ENCODE measurements at places on chromosomes 1 and 21.

GRCh38 chr1:147434921-147435320 lies 106.4 kb upstream of the BCL9 start:
- DNase-seq, result no peak

- no peak for DNase-seq
Observed at GRCh38 chr1:201498621-201499020, 8.3 kb downstream of the CSRP1 start.

DNA sequence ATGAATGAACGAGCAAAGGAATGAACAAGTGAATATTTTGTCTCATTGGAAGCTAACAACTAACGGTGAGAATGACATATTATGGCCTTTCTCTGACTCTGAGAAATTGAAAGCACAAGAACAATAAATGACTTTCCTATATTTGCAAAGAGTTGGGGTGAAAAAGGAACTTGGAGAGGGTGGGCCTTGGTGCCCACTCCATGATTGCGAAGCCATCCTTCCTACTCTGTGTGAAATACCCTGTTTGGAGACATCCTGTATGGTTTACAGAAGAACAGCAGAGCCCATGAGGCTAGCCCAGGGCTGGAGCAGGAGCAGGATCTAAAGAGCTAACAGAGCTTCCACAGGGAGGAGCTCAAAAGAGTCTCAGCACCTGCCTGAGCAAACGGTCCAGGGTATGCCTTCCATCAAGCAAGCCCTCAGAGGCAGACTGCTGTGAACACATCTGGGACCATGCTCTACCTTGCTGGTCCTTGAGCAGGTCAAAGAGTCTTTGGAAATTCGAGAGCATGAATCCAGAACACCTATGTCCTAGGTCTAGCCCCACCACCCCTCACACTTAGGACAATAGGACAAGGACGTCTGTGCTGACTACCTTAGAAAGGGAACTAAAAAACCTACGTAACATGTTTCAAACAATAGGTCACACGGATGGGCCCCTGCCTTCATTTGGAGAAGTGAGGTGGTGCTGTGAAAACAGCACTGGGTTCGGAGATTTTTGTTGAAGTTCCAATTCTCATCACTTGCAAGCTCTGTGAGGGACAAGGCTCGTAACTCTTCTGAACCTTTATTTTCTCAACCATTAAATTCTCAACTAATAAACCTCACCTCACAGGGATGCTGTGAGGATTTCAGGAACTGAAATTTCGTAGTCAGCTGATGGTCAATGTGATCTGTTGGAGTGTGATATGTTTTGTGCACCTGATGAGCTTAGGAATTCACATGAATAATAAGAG lies 377.4 kb downstream of the RRAGC start:
- no peak for DNase-seq

DNA sequence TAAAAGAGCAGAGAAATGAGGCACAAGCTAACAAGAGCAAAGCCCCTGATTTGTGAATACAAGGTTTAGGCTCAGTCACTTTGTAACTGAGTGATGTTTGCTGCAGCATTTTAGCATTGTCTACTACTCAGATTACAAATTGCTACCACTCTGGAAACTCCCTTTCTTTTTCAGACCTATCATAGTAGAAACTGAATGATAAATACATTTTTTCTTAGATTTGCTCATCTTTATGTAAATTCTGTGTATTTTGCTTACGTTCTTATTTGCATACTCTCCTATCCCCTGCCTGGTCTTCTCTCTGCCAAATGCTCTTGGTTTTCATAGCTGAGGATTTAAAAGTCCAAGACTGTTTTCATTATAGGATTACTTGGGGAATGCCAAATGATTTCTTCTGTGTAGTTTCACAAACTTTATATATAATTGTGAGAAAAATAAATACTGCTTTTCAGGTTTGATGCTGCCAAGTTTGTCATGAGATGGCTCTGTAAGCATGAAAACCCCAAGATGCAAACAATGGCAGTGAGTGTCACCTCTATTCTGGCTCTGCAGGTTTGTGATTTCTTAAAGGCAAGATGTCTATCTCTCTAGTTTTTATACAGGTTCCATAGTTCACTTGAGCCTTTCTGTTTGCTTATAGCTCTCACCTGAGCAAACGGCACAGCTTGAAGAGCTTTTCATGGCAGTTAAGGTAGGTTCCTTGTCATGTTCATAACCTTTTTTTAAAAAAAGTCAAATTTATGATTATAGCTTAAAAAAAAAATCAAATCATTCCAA lies 24.7 kb downstream of the ZYG11A start:
- no peak for DNase-seq

GRCh38 chr1:52919051-52919722 lies 2.4 kb downstream of the ECHDC2 start:
- DNase-seq, result no peak

DNA sequence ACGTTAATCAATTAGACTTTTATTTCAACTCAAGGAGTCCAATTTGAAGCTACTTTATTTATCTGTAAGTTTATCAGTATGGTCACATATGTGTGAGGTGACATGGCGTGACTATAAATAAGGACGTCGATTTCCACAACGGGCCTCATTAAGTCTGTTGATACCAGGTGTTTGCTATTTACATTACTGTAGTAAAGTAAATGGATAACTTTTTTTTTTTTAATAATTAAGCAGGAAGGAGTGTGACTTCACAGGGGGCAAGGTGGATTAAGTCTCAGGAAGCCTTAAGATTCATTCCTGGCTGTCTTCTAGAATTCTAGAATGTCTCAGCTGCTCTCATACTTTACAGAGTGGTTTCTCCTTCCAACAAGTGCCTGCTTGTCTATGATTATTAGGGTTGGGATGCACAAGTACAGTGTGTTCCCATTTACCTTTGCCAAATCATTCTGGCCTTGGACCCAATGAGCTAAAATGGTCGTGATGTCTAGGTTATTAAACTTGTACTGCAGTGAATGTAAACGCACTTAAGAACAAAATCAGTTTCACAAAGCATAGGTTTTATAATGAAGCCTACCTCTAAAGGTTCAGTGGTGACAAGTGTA lies 15.5 kb downstream of the MAP3K7CL start:
- no peak for DNase-seq

DNA sequence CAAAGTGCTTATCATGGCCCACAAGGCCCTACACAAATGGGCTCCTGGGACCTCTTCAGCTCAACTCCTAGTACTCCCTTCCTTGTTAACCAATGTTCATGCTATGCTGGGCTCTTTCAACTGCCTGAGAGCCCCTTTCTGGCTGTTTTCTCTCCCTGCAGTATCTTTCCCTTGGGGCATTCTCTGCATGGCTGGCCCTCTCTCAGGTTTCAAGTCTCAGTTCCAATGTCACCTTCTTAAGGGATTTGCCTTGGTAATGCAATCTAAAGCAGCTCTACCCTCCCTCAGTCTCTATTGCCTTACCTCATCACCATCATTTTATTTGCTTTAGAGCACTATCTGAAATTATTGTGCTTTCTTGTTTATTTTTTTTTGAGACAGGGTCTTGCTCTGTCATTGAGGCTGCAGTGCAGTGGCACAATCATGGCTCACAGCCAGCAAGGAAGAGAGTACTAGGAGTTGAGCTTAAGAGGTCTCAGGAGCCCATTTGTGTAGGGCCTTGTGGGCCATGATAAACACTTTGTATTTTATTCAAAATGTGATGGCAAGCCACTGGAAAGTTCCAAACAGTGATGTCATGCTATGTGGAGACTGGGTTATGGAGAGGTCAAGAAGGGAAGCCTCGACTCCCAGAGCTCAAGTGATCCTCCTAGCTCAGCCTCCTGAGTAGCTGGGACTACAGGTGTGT lies 63.4 kb upstream of the SRSF10 start:
- no peak for DNase-seq

DNA sequence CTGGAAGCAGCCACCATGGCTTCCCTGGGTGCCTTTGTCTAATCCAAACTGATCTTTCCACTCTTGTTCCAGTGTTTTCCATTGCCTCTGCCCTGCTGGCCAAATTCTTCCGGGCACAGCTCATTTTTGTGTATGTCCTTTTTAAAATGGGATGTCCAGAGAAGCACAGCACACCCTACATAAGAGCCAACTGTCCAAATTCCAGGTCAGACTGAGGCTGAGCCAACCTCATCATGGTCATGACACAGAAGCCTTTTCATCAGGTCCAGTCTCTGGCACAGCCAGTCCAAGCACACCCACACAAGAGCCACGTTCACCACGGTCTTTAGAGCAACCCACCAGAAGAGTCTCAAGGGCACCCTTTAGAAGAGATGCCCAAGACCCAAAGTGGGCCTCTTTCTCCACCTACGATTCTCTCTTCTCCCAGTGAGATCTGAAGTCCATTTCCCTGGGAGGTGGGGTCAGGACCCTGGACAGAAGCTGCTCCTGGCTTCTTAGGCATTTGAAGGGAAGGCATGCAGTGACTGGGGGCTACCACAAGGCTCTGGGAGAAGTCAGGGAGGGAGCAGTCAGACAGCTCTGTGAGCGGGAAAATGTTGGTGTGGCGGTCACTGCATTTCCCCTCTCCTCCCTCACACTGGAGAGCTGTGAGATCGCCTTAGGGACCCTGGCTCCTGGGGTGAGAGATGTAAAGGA lies 53.2 kb downstream of the SYT2 start:
- DNase-seq, result no peak

DNA sequence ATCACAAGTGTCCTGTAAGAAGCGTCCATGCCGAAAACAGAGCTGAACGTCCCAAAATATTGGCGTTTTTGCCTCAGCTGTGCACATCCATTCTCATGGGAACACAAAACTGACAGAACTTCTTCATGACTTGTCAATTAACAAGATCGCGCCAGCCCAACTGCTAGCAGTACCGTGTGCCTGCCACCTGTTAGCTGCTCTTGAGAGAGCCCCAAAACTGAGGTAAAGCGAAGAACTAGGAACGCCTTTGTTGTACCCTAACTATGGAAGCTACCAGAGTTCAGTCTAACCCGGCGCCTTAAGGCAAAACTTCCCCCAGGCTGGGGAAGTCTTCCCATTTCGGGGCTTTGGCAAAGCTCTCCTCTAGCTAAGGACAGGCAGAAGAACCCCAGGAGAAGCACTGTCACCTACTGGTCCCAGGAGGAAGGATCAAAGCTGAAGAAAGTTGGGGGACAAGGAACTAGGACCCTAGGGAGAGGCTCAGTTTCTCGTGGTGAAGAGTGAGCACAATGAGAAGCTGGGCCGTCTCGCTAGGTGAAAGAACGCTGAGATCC lies 719 bp downstream of the EYA3 start:
- peak; percentile 49 for DNase-seq

DNA sequence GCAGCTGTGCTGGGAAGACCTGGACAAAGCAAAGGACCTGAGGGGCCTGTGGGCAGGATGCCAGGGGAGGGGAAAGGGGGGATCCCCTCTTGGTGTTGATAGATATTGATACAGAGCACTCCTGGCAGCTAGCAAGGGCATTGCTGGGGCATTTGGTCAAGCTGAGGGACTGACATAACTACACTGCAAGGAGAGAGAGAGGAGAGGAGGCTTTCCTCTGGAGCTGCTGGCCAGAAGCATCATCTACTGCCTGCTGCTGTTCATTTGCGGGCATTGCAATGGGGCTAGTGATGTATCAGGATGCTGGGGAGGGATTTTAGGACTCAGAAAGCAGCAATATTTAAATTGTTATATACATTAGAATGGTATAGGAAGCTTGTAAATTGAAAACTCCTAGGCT lies 142.0 kb downstream of the ZNF648 start:
- no peak for DNase-seq

- DNase-seq, result no peak
Observed at GRCh38 chr1:228407106-228408040, 738 bp upstream of the TRIM11 start.

- no peak for DNase-seq
Observed at GRCh38 chr21:15252431-15252830, 187.6 kb upstream of the NRIP1 start.

- DNase-seq, result no peak
Observed at GRCh38 chr1:244210884-244211558, 159.9 kb downstream of the ZBTB18 start.

GRCh38 chr1:39214021-39214713 lies 9.7 kb downstream of the MACF1 start:
- DNase-seq, result no peak

DNA sequence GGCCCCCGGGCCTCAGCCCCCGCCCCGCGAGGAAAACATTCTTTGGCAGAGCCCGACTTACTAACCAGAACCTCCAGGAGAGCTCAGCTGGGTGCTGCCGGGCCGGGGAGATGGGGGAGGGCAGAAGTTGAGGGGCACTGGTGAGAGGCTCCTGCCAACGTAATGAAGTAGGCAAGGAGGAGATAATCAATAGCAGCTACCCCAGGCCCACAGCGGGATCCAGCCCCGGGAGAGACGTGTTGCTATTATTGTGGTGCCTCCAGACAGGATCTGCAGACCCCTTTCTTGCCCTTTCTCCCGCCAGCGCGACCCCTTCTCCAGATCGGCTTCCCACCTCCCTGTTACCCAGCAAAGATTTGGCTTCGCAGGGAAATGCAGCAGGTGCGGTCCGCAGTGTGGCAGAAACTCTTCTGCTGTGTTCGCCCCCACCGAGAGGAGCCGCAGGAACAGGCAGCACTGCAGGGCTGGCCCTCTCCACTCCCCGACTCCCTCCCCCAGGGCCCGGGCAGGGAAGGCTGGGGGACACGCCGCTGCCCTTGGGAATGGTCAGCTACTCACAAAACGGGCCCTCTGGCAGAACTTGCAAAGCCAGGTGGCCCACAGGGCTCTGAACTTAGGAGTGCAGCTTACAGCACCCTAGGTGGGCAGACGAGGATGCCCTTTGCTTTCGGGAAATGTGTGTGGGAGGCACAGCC lies 1.5 kb upstream of the KCNA2 start:
- DNase-seq, result no peak

GRCh38 chr1:68438310-68438709 lies 11.4 kb downstream of the RPE65 start:
- no peak for DNase-seq

DNA sequence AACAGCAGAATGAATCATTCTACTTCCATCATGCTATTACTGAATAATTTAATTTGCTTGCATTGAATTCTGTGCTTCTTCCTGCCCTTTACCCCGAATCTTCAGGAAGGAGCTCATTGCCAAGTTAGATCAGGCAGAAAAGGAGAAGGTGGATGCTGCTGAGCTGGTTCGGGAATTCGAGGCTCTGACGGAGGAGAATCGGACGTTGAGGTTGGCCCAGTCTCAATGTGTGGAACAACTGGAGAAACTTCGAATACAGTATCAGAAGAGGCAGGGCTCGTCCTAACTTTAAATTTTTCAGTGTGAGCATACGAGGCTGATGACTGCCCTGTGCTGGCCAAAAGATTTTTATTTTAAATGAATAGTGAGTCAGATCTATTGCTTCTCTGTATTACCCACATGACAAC lies 44.2 kb downstream of the MAP3K7CL start:
- no peak for DNase-seq

- no peak for DNase-seq
Observed at GRCh38 chr1:48916130-48917069, 139.7 kb upstream of the BEND5 start.
